Activated CD4-positive, alpha-beta T cell treated with anti-CD3 and anti-CD28 coated beads for 4 hours (primary cell): ENCODE measurements at places on chromosomes 7 and 10.
A peak's percentile ranks its signal among the peaks of the same experiment; 100 is the strongest.

GRCh38 chr7:2814946-2815874, 28.9 kb downstream of the GNA12 start:
- no peak for DNase-seq

- no peak for DNase-seq
Observed at GRCh38 chr7:25006276-25006675, 26.3 kb upstream of the OSBPL3 start.

DNA sequence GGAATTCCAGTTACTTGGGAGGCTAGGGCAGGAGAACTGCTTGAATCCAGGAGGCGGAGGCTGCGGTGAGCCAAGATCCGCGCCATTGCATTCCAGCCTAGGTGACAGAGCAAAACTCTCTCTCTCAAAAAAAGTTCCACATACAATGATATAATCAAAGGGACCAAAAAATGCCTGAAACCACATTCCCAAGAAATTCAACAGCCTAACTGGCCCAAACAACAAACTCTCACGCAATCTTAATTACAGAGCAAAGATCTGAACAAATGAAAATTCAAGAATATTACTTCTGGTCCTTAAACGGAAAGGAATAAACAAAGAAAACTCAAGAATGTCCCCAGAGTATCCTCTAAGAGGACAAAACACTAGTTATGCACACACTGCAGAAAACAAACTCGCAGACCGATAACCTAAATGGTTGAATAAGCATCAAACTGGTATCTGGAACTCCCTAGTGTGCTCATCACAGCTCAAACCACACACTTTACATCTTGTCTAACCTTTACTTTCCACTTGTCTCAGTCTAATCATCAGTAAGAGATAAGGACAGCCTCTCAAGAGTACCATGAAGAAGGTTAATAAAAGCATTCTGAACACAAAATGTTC, 3.7 kb downstream of the OGA start:
- no peak for DNase-seq

DNA sequence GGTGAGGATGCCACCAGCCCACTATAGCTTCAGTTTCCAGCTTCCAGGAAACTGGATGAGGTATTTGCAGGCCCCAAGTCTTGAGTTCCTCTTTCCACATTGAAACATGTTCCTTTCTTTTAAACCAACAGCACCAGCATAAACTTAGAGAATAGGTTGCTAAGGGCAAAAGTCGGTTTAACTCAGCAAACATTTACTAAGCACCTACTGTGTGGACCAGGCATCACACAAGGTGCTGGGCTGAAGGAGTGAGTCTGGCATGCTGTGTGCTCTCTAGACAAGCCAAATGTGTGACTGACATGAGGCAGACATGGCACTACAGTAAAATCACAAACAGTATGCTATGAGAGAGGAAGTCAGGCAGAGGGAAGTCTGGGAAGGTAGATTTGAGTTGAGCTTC, 11.0 kb upstream of the RASSF4 start:
- no peak for DNase-seq

DNA sequence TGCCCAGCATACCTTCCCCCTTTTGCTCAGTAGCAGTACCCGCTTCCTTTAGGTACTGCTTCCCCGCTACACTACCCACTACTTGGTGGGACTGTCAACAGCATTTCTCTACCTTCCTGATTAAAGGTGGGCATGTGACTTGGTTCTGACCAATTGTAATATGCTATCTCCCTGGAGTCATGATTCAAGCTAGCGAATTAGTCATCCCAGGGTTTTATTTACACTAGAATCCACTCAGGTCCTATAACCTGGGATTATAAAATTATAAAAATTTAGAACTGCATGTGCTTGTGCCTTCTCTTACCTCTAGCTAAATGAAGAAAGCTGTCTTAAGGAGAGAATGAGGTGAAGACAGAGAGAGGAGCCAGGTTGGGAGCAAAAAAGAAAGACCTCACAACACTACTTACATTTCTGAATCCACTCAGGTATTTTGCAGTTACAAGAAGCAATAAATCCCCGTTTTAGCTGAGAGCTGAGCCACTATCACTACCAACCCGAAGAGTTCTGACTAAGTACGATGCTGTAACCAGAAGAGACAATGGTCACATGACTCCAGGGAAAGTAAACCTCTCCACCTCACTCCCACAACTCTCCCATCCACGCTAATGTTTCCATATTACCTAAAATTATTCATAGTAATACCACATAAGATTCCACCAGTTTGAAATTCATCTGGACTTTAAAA, 9.7 kb downstream of the GBX1 start:
- no peak for DNase-seq

DNA sequence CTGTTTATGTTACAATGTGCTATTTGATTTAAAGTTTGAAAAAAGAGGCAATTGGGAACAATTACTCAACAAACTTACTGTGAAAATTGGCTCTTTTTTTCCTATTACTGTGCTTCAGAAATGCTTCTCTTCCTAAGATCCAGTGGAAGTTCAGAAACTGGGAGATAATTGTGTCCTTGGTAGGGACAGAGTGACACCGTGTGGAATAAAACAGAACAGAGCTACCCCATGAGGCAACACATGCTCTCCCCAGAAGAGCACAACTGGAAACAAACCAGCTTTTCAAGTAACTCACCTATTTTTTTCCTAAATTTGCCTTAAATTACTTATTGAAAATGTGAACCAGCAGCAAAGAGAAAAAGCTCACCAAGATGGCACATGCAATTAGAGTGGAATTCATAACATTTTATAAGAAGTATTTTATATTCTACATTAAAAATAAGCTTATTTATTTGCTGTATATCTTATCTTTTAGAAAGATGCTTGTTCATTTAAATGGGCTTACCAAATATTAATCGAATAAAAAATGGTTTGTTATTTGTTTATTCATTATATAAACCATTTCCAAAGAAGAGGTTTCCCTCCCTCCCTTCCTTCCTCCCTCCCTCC, 346.1 kb upstream of the ANKRD30A start:
- no peak for DNase-seq

DNA sequence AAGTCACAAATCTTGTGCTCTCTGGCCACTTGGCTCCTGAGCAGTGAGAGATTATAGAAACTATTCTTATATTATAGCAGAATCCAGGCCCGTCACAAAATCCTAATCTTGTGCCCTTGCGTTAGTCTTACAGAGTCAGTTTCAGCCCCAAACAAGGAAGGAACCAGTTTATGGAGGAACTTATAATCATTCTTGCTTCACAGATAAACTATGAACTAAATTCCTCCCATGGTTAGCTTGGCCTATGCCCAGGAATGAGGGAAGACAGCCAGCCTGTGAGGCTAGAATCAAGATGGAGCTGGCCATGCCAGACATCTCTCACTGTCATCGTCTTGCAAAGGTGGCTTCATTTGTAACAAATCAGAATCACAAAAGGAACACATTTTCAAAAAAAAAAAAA, 199.7 kb upstream of the PITRM1 start:
- no peak for DNase-seq

DNA sequence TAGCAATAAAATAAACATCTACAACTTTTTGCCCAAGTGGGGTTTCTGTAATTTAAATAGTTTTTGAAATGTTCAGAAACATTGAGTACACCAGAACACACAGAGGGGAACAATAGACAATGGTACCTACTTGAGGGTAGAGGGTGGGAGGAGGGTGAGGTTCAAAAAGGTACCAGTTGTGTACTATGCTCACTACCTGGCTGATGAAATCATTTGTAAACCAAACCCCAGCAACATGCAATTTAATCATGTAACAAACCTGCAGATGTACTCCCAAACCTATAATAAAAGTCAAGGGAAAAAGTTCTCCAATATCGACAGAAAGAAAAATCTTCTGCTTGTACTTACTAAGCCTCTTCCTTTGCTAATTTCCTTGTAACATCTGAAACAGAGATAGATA, 4.2 kb upstream of the TES start:
- DNase-seq, result no peak

GRCh38 chr10:99425204-99425603, 5.2 kb downstream of the GOT1 start:
- DNase-seq, result no peak

DNA sequence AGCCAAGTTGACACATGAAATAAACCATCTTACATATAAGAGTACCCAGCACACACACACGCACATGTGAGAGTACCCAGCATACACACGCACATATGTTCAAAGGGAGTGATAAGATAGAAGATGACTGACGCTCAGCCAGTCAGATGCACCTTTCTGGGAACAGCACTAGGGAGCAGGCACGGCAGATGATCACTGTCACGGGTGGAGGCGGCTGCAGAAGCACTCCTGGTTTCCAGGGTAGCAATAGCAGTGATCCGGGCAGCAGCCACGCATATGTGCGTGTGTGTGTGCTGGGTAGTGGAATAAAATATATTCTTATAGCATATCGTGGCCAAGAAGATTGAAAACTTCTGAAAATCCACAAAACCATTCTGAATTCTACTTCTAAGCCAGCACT, 85.8 kb upstream of the NAMPT start:
- DNase-seq, result no peak

DNA sequence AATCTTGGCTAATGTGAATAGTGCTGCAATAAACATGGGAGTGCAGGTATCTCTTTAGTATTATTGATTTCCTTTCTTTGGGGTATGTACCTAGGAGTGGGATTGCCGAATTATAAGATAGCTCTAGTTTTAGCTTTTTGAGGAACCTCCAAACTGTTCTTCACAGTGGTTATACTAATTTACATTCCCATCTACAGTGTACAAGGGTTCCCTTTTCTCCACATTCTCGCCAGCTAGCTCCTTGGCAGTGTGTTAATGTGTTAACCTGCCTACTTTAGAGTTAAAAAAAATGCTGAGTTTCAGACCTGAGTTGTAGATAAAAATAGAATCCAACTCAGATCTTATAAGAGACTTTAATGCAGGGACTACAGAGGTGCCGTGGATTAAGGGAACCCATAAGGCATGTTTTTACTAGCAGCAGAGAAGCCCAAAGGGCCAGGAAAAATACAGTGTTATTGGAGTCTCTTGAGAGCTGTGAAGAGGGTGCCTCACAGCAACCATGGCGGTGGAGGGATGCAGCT, 35.4 kb downstream of the CDK13 start:
- no peak for DNase-seq

- DNase-seq, result no peak
Observed at GRCh38 chr10:113300201-113300600, 252.7 kb upstream of the HABP2 start.

- peak; percentile 12 for DNase-seq
Observed at GRCh38 chr7:158975526-158976467, 119.4 kb downstream of the DYNC2I1 start.

GRCh38 chr10:100347568-100348195, 649 bp downstream of the SCD start:
- no peak for DNase-seq

DNA sequence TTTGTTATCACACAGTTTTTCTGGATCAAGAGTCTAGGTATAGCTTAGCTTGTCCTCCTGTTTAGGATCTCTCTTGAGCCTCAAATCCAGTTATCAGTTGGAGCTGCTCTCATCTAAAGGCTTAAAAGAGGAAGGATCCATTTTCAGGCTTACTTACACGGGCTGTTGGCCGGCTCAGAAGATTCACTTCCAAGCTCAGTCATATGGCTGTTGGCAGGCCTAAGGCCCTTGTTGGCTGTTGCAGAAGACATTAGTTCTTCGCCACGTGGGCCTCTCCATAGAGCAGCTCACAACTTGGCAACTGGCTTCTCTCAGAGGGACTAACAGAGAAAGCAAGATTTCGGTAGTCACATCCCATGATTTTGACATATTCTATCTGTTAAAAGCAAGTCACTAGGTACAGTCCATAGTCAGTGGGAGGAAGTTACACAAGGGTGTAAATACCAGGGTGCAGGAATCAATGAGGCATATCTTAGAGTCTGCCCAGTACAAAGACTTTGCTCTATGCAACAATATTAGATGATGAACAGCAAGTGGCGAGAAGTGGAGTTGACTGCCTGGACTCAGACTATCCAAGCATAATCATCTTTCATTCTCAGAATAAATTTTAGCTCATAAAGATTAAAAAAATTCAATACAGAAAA, 280.1 kb upstream of the MBL2 start:
- no peak for DNase-seq

GRCh38 chr10:35640951-35641675, 983 bp downstream of the FZD8 start:
- DNase-seq, result no peak

GRCh38 chr10:58435297-58435985, 50.2 kb downstream of the TFAM start:
- DNase-seq, result no peak

DNA sequence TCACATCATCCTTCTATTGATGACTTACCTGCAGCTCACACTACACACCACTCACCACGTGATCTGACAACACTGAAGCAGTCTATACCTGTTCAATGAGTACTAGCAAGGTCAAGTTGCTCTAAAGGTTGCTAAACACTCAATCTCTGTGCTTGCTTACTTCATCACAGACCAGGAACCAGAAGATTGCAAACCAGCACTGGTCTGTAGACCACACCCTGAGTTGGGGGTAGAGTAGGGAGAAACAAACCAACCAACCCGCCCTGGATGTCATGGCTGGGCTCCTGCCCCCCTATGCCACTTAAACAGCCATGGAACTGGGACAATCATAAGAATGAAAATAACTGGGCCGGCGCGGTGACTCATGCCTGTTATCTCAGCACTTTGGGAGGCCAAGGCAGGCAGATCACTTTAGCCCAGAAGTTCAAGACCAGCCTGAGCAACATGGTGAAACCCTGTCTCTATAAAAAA, 19.6 kb downstream of the DLG5 start:
- DNase-seq, result no peak

GRCh38 chr10:106987362-106987761, 177.1 kb downstream of the SORCS1 start:
- DNase-seq, result no peak

GRCh38 chr10:132724446-132724845, 61.5 kb downstream of the NKX6-2 start:
- DNase-seq, result no peak

- no peak for DNase-seq
Observed at GRCh38 chr10:14749070-14749809, 25.5 kb downstream of the FAM107B start.

- peak; percentile 49 for DNase-seq
Observed at GRCh38 chr7:36723951-36724664, at the start of gene AOAH. Gene AOAH (minus strand): TSS chr7:36724494. CDS start chr7:36724148, 346 bp downstream.

DNA sequence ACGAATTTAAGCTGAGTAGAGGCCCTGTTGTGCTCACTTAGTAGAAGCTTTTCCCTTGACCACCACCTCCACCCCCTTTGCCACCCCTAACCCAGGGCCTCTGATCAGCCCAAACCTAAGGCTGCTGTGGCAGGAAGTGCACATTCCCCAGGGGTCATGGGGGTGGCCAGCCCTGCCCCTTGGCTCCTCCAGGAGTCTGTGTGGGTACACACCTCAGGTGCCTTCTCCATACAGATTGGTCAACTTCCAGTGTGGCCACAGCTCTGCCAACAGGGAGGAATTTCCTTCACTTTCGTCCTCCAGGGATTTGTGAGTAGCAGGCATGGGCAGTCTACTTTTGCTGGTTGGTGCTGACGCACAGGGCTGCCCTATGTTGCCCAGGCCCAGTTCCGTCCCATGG, 249.9 kb upstream of the ZNF32 start:
- DNase-seq, result no peak

DNA sequence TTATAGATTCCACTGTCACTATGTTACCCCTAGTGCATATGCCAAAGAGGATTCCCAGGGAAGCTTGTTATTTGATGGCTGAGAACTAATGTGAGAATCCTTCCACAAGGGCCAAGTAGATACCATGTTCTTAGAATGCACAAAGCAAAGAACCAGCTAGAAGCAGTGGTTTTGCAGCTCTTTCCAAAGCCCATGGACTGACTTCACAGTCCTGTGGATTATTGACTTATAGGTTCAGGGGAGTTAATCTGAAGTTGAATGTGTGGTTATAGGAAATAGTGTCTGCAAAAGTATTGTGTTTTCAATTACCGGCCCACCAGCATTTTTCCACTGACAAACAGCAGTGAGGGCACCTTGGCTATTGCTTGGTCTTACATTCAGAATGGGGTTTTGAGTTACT, 28.2 kb downstream of the TIMM23 start:
- no peak for DNase-seq

- no peak for DNase-seq
Observed at GRCh38 chr7:5421714-5422395, 1.8 kb downstream of the TNRC18 start.
